Nucleus accumbens (tissue), 56 donors: ENCODE measurements at places on chromosomes 3 and 15.

- DNase-seq: no peak
Measured at GRCh38 chr3:64462203-64462602, 225.6 kb downstream of the ADAMTS9 start.

GRCh38 chr3:103968751-103969150, 1398.0 kb upstream of the ALCAM start:
- no peak for DNase-seq

DNA sequence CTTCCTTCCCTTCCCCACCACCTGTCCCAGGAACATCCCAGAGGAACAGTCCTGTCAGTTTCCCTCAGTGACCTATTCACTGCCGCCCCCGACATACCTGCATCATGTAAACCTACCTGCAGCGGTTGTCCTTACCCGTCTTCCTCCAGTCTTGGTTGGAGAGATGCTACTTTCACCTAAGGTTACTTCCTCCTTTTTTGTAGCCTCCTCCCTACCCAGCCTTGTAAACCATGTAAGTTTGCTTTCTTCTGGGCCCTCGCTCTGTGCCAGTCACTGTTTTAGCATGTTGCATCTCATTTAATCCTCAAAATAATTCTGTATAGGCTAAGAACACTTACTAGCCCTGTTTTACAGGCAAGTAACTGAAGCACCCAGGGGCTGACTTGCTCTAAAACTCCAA, 58.3 kb downstream of the GPR171 start:
- DNase-seq: no peak

- DNase-seq: no peak
Measured at GRCh38 chr3:170889630-170890029, 18.8 kb downstream of the EIF5A2 start.

- no peak for DNase-seq
Measured at GRCh38 chr3:10748040-10748439, 68.0 kb upstream of the SLC6A11 start.

DNA sequence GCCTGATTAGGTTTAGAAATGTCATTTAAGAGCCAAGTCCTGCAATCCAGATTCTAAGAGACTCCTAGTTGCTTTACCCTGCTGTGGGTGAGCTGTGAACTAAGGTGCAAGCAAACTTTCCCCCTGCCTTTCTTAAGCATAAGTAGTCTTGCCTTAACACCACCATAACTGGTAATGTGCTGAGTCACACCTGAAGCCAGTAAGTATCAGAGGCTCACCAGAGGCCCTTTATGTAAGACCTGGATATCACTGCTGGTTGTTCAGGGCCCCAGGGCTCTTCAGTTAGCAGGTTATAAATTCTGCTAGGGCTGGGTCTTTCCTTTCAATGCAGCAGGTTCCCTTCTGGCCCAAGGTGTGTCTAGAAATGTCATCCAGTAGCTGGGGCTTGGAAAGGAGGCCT, 509.9 kb downstream of the VGLL3 start:
- DNase-seq: no peak

GRCh38 chr3:177742273-177742672, 545.0 kb upstream of the TBL1XR1 start:
- DNase-seq: no peak

DNA sequence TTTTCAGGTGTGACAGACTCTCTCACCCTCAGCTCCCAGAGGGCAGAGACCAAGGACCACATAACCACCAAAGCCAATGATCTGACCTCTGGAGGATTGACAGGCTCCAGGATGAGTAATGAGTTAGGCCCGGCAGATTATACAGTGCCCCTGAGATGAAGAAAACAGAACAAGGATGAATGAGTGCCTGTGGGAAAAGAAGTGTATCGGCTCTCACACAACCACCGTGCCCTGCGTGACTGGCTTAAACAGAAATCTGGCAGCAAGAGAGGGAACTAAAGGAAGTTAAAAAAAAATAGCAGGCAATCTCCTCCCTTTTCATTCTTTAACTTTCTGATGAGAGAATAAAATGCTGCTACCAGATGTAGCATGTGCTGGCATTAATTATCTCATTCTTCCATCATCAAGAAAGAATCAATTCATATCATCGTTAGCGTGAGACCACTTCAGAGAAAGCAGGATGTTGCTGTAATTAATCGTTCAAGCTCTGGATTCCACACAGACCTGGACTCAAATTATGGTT, 227.5 kb upstream of the COL8A1 start:
- DNase-seq: no peak

DNA sequence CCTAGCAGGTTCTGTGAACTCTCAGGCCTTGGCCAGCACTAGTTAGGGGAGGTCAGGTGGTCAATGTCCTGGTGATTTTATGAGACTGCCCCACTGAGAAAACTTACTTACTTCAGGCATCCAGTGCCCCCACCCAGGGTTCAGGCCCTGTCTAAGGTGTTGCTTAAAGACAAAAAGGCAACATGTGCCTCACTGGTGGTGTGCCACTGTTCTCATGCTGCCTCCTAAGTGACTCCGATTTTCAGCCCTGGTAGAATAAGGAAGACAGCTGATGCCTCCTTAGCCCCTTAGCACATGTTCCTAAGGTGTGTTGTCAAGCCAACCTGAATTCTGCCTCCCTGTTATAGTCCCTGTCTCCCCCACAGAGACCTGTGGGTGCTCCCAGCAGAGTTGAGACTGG, 5.3 kb downstream of the RBM15B start:
- DNase-seq: no peak

DNA sequence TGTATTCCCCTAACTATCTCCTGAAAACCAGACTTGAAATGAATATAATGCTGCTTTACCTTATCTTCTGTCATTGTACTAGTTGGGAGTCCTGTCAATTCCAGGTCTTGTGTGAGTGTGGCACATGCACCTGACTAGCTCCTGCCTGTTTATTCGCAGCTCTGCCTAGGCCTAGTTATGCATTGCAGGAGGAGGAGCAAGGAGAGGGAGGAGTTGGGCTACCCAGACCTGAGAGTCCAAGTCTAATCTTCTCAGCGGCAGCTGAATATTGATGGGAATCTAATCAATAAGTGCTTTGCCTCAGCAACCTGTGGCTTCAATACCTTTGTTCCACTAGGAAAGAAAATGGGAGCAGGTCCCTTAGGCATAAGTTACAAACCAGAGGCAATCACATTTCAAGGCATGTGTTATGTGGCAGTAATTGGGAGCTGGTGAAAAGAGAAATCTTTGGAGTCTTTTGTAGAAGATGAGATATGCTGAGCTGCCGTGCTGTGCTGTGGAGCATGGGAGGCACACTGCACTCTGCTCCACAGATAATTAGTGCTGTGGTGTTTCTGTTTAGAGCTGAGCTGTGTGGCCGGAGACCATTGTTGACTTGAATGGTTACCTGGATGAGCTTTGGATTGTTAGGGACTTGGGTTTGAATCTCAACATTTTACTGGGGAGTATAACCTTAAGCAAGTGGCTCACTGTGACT, at the start of gene SLC2A2:
SLC2A2 (minus strand) TSS at position 124 of the 697 bp plus-strand sequence; CDS start at position 74, 50 bp downstream.
- DNase-seq: no peak

DNA sequence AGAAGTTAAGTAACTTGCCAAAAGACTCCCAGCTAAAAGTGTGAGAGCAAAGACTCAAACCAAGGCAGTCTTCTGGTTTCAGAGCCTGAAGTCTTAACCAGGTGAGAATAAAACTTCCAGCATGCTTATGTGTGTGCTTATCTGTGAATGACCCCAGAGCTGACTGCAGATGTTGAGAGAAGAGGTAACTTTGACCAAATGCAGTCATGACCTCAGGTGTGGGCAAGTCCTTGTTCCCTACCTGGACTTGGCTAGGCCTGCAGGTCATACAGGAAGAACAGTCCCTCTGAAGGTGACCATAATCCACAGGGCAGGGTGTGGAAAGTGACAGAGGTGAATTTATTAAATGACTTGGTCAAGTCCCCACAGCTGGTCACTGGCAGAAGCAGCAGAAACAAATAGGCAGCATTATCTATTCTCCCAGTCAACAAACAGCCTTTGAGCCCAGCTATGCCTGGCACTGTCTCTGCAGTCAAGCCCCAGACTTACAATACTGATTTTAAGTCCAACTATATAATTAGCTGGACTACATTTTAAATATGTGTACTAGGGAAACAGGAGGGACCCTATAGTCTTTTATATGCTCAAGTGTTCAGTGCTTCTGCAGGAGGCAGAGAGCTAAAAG, 3.0 kb upstream of the CPEB1 start:
- DNase-seq: no peak

- no peak for DNase-seq
Measured at GRCh38 chr3:16897254-16897926, 12.6 kb downstream of the PLCL2 start.

- DNase-seq: no peak
Measured at GRCh38 chr3:127964053-127964452, 49.0 kb downstream of the KBTBD12 start.

- DNase-seq: no peak
Measured at GRCh38 chr3:152211655-152212054, 57.1 kb upstream of the MBNL1 start.

DNA sequence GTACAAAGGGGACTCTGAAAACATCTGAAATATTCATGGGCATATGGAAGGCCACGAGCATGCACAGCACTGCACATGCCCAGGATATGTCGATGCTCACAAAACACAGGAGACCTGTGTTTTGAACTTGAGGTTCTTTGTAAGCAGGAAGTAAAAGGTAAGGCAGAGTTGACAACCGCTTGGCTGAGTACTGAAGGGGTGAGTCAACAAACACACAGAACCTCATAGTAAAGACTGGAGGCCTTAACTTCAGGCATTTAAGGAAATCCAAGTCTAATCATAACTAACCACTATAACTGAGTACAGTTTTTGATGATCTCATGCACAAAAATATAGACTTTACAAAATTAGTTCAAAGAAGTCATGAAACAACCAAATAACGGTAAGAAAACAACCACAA, 80.6 kb downstream of the MYO9A start:
- no peak for DNase-seq

DNA sequence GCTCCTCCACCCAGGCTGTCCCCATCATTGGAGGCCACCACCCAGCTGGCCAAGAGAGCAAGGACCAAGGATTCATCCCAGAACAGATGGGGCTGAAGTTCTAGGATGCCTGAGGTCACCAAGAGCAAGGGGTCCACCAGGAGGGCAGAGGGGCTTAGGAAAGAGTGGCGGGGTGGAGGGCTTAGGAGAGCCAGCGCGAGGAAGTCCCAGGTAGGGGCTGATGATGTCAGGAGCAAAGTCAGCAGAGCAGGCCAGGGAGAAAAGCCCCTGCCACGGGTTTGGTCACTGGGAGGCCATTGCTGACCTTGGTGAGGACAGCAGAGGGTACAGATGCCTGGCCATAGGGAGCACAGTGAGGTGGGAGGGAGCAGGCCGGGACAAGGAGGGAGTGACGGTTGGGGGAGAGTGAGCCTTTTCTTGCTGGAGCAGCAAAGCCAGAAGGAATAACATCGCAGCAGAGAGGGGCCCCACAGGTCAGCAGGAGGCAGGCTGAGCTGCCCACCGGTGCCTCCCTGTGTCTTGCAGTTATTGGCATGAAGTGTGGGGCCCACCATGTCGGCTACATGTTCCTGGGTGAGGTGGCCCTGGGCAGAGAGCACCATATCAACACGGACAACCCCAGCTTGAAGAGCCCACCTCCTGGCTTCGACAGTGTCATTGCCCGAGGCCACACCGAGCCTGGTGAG, 5.2 kb downstream of the PARP3 start:
- no peak for DNase-seq

DNA sequence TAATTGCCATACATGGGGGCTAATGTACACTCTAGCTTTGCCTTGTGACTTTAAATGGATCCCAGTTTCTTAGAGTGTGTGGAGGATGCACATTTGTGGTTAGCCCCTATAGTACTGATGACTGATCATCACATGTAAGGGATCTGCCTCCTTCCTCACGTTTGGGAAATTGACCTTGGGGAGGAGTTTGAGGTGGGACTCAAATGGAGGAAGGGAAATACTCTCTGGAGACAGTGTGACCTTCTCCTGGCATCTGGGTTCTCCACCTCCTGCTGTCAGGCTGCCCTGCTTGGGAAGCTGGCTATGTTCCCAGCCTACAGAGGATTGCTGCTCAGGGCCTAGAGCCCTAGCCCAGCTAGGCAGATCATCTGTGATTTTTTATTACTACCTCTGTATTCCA, 48.7 kb downstream of the PPM1L start:
- no peak for DNase-seq

GRCh38 chr3:59809016-59809415, 759.2 kb upstream of the CFAP20DC start:
- DNase-seq: no peak

GRCh38 chr15:101329309-101329863, 34.3 kb upstream of the SNRPA1 start:
- DNase-seq: no peak

DNA sequence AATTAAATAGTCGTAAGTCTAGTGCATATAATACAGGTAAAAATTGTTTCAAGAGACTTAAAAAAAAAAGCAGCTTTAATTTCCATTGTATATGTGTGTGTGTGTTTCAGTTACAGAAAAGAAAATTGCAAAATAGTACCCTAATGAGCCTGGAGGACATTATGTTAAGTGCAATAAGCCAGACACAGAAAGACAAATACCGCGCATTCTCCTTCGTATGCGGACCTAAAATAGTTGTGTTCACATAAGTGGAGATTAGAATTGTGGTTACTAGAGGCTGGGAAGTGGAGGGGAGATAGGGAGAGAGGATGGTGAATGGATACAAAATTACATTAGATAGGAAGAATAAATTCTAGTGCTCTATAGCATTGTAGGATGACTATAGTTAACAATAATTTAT, 3.6 kb downstream of the MESD start:
- no peak for DNase-seq

DNA sequence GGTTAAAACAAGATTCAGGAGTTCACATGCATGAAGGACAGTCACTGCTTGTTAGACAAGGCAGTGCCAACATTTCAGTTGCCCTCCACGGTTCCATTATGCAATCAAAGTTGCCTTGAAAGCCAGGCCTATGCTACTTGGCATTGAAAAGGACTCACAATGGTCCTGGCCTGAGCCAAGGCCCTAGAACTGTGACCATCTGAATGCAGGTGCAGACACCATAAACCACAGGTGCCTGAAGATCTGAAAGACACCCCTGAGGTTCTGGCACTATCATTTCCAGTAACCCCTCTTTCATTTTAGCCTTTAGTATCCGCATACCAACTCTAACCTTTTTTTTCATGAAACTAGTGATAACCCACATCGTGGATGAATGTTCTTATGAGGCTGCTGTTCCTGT, 2.8 kb downstream of the GABRA5 start:
- DNase-seq: no peak

DNA sequence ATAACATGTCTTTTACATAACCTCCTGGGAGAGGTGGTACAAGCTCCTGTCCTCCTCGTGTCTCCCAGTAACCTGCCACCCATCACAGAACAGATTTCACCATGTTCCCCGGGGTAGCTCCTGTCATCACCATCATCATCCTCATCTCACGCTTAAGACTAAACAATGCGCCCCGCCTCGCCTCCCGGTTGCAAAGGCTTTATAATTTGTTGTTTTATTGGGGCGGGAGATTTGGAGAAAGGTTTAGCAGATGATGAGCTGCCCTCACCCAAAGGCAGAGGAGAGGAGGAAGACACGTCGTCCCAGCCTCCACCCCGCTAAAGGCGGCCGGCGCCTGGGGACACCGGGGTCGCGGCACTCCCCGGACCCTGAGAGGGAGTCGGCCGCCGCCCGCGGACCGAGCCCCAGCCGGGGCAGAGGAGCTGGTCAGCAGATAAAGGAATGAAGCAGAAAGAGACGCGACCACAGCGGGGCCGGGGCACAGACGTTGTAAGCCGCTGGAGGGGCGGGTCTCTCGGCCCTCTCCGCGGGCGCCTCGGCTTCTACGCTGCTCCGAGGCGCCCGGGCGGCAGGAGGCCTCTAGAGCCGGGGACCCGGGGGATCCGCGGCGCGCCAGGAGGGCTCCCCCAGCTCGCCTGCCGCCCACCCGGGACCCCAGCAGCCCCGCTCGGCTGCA, 589 bp downstream of the HERC1 start:
- no peak for DNase-seq

- DNase-seq: no peak
Measured at GRCh38 chr3:101842935-101843330, 6.4 kb upstream of the NFKBIZ start.

GRCh38 chr15:56732886-56733135, 498 bp downstream of the ZNF280D start:
- peak; percentile 90 for DNase-seq
